Ureter (tissue), 1 donor: ENCODE measurements at places on chromosomes 6 and 20.
A peak's percentile ranks its signal among the peaks of the same experiment; 100 is the strongest.

GRCh38 chr20:51121272-51121671 lies 98.4 kb upstream of the KCNG1 start:
- no peak for DNase-seq

GRCh38 chr6:79911992-79912391 lies 35.4 kb downstream of the ELOVL4 start:
- no peak for DNase-seq

DNA sequence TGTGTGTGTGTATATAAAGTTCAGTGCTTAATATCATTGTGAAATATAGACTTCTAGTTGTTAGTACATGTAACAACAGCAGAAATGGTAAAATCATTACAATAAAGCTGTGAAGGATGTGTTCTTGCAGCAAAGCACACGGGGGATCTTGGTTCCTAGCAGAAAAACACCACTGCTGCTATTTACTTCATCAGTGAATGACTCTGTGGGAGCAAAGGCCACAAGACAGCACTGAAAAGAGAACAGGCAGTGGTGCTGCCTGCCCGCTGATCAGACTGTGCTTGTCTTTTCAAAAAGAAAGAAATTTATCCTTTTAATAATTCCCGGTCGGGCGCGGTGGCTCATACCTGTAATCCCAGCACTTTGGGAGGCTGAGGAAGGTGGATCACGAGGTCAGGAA lies 689.9 kb upstream of the CITED2 start:
- DNase-seq = no peak

DNA sequence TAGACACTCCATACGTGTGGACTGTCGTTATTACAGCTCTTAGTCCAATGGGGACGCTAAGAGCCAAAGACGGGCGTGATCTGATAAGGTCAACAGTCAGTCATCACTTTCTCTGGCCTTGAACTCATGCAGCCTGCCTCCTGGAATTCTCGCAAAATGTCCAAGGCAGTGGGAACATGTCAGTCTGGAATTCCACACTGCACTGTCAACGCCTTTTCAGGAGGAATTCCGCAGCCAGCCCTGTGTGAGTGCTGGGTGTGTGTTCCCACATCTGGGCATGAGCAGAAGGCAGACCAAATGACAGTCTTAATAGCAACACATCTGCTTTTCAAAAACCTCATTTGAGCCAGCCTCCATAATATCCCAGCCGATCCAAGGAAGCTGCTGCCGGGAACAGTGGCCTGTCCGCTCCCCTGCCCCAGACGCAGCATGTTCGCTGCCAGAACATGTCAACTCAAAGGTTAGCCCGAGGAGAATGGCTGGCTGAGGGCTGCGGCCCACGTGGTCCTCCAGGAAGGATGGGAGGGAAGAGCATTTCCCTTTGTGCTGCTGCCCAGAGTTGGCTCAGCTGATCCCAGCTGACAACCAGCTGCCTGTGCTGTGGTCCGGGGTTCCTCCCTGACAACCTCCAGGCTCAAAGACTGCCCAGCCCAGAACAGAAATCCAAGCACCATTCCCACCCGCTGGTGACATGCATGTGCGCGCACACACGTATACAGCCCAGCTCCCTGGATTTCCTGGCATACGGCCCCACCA lies 103.1 kb downstream of the SULF2 start:
- peak; percentile 69 for DNase-seq

DNA sequence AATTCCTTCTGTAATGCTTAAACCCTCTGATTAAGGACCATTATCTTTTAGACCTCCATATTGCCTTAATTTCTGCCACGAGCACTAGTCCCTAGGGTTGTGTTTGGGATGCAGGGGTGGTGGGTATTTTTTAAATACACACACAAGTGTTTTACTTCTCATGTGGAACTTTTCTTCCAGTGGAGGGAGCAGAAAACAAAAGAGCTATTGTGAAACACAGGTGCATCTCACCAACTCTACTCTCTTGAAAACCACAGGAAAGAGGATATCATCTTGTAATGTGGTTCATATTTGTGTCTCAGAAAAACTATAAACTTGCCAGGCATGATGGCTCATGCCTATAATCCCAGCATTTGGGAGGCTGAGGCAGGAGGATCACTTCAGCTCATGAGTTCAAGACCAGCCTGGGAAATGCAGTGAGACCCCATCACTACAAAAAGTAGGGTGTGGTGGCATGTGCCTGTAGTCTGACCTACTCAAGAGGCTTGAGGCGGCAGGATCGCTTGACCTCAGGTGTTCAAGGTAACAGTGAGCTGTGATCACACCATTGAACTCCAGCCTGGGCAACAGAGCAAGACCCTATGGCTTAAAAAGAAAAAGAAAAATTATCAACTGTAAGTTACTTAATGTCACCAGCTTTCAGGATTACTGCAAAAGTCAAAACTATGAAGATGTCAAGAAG lies 37.3 kb downstream of the MRS2 start:
- no peak for DNase-seq
